ENCODE measurements at places on chromosomes 3 and 15.

- no peak for DNase-seq
Observed at GRCh38 chr3:40886660-40887425, 312.5 kb upstream of the CTNNB1 start.

DNA sequence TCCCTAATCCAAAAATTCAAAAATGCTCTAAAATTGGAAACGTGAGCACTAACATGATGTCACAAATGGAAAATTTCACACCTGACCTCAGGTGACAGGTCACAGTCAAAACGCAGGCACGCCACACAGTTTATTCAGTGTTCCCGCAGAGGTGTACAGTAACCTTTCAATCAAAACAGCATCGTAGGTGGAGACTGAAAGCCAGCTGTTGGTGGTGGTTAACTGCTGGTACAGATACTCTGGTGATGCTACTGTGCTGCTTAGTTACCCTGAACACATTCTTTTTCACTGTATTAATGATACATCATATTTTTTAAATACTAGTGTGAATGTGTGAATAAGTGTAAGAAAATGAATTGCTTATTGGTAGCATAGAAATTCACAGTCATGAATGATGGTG lies 23.8 kb downstream of the RAB11A start:
- no peak for DNase-seq

DNA sequence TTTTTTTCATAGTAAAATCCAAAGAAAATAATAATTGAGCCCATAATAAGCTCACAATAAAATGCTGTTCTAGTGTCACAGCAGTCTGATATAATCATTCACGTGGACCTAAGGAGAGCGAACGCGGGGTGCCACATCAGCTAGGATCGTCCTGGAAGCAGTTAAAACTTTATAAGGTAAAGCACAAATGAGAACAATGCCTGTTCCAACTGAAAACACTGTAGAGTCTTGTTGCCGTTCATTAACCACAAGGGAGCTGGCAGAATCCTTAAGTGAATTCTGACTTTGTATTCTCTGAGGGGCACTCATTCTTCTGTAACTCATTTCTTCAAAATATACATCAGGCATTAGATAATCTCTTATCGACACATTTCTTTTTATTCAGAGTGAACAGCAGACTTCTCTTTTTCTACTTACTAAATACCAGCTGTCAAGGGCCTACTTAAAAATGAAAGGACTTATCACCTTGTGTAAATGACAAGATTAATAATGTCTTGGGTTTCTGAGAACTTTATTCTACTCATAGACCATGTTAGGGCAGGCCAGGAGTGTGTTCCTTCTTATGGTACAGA lies 524.6 kb downstream of the MECOM start:
- no peak for DNase-seq

DNA sequence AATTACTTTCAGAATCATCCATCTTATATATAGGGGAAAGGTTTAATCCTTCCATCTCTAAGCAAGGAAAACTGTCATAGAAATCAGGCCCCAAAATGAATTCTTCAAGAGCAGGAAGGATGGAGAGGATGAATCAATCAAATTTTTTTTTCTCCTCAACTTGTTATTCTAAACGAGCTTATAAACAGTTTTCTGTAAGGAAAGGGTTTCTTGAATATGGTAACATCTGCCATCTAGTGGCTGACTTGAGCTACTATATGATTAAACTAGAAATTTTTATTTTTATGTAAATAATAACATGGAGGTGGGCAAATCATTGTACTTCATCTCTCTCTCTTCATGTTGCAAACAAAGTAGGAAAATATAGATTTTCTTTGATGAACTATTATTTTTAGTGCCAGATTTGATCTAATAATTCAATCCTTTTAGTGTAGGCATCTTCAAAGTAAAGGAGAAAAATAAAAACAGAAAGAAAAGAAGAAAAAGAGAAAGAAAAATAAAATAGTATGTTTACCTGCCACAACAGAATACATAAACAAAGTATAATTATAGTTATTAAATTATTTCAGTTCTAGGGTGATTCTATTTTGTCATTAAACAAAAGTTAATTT lies 146.6 kb downstream of the SERPINI1 start:
- DNase-seq, result no peak

- DNase-seq, result peak; percentile 31
Observed at GRCh38 chr3:115819785-115820384, 196.6 kb downstream of the GAP43 start.

- no peak for DNase-seq
Observed at GRCh38 chr3:181955566-181955965, 243.8 kb downstream of the SOX2 start.

- DNase-seq, result no peak
Observed at GRCh38 chr3:159187706-159188105, 385.9 kb downstream of the MFSD1 start.

GRCh38 chr3:177838766-177839350 lies 641.6 kb upstream of the TBL1XR1 start:
- DNase-seq, result no peak
